Stimulated activated CD4-positive, alpha-beta T cell treated with anti-CD3 and anti-CD28 coated beads, Interleukin-1b, Interleukin-23, amount 100 ng/mL, for 24 hours (primary cell): ENCODE measurements at places on chromosomes 13 and 19.

DNA sequence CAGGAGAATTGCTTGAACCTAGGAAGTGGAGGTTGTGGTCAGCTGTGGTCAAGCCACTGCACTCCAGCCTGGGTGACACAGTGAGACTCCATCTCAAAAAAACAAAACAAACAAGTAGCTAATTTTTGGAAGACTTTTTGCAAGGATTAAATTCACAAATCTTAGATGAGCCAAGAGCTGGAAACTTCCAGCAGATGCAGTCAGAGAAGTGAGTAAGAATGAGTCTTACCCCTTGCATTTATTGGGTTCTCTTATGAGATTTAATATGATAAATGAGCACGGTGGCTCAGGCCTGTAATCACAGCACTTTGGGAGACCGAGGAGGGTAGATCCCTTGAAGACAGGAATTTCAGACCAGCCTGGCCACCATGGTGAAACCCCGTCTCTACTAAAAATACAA, 44.9 kb upstream of the NBEA start:
- DNase-seq = no peak

GRCh38 chr13:79360095-79360494, 46.0 kb downstream of the RBM26 start:
- no peak for DNase-seq

- DNase-seq = no peak
These were observed 605.7 kb downstream of the FGF9 start for GRCh38 chr13:22276616-22277015.

GRCh38 chr19:52734331-52734892, 432 bp downstream of the ZNF611 start:
- DNase-seq = no peak

DNA sequence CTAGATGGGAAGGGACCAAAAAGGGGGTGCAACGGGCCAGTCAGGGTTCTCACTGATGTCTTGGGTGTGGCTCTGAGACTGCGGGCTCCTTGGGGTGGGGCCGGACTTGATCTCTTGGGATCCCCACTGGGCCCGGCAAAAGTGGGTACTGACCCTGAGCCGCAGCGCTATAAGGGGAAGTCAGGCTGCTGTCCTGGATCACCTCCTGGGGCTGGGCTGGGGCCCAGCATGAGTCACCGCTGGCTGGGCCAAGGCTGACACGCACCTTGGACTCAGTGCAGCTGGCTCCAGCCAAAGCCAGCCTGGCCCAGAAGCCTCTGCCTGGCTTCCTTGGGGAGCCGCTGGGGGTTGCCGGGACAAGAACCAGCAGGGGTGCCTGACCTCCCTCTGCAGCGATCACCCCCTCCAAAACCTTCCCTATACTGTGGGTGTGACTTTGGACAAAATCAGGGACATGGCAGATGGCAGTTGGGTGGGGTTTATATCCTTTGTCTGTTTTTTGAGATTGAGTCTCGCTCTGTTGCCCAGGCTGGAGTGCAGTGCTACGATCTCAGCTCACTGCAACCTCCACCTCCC, 617 bp upstream of the IQCN start:
- DNase-seq = no peak
